ENCODE measurements at places on chromosomes 2 and 18.

DNA sequence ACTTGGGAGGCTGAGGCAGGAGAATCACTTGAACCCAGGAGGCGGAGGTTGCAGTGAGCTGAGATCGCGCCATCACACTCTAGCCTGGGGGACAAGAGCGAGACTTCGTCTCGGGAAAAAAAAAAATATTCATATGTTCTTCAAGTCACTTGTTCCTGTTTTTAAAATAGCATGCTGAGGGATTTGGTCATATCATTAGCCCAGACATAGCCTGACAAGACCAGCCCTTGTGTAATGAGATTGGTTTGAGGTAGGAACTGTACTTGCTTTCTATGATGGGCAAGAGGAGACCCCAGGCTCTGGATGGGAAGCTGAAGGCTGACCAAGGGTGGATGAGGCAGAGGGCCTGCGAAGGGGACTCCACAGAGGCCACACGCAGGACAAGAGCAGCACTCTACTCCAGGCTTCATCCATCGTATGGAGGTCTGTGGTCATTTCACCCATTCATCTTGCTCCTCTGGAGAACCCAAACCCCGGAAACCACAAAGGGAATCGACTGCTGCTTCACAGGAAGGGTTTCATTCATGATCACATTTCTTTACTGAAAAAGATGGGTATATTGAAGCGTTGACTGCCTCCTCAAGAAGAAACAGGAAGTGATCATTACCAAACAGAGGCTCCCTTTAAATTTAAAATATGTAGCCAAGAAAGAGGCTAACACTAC is 87.1 kb upstream of the ZNF397 start:
- no peak for DNase-seq

GRCh38 chr2:147789720-147790119 is 55.1 kb upstream of the ACVR2A start:
- no peak for DNase-seq

GRCh38 chr2:145748927-145749326 is 1229.0 kb upstream of the ZEB2 start:
- DNase-seq, result no peak

DNA sequence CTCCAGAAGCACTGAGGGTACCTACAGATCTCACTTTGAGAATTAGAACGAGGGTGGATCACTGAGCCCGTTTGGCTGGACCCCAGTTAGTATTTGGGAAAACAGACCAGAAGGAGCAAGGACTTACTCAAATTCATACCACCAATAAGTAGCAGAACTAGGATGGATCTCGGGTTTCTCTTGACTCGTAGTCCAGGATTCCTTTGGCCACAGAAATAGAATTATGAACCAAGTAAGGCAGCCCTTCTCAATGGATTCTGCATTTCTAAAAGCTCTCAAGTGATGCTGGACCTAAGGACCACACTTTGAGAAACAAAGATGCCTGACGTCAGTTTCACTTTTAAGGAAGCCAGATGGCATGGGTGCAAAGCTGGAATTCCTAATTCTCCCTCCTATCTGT is 153.0 kb downstream of the KLHL29 start:
- DNase-seq, result no peak

DNA sequence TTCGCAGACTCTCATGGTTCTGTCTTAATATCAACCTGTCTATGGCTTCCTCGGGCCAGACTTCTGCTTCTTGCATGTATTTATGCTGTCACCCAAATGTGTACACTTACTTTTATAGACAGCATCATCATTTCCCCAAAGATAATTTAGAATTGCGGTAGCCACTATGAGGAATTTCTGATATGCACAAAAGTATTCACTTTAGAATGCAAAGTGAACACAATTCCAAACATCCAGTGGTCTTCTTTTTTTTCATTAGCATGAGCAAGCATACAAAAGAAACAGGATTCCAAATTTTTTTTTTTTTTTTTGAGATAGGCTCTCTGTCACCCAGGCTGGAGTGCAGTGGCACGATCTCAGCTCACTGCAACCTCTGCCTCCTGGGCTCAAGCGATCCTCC is 21.0 kb upstream of the MCFD2 start:
- DNase-seq, result no peak

DNA sequence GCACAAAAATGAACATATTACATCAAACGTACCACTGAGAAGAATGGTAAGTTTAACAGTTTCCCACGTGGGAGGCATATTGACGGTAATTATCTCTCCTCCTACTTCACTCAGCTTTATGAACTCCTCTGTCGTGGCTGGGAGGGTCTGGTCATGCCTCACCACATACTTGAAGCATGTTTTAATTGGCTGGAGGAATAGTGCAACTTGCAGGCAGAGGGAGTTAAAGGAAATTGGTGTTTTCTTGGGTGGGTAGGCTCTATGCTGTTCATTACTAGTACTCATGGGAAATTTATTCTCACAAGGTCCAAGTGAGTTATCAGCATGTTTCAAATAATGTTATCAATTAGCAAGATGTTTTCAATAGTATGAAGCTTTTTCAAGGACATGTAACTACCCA is 767.0 kb downstream of the PLCL1 start:
- no peak for DNase-seq

- DNase-seq, result no peak
Measured at GRCh38 chr2:16554060-16554583, 111.5 kb downstream of the CYRIA start.

Data from ecto neural progenitor cell (in vitro differentiated cells).